Upper lobe of left lung (tissue), 6 donors: ENCODE measurements at places on chromosomes 4 and X. TPM values are rescaled to one million over a fixed set of nuclear protein-coding genes. Genes with fewer than 3 reads are reported as not detected.

DNA sequence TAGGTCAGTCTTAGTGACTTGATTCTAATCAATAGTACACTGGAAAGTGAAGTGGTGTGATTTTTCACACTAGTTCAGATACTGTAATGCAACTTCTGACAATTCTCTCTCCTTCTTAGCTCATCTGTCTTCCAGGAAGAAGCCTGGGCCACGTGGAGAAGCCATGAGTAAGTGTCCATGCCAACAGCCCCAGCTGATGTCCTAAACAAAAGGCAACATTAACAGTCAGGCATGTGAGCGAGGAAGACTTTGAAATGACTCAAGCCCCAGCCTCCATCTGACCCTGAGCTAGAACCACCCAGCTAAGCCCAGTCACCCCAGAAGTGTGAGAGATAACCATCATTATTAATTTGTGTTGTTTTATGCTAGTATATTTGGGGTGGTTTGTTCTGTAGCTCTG, 115.7 kb upstream of the MAGEB16 start:
- H3K27me3 ChIP-seq: no peaks in the 10 kb centered on the region
- H3K36me3 ChIP-seq: no peaks in the 10 kb centered on the region
- no peak overlapping the region for H3K27ac ChIP-seq
- no peaks in the 10 kb centered on the region for H3K4me1 ChIP-seq
- no peak for DNase-seq

DNA sequence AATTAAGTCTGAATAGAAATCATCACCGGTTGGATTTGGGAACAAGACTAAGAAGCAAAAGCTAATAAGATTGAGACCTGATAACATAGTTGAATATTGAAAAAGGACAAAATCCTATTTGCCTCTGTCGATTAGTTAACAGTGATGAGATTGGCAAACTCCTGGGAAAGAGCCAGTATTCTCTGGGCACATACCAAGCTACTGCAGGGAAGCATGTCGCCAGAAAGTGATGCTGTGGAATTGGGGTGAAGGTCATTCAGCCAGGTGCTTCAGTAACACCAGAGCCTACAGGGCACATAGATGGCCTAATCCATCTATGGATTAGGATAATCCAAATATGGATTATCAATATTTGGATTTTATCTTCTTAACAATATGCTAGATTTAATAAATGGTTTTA, 44.0 kb downstream of the OSTC start:
- H3K36me3 ChIP-seq: no peaks in the 10 kb centered on the region
- no peaks in the 10 kb centered on the region for H3K27me3 ChIP-seq
- H3K4me1 ChIP-seq: no peaks in the 10 kb centered on the region
- H3K27ac ChIP-seq: no peak overlapping the region

DNA sequence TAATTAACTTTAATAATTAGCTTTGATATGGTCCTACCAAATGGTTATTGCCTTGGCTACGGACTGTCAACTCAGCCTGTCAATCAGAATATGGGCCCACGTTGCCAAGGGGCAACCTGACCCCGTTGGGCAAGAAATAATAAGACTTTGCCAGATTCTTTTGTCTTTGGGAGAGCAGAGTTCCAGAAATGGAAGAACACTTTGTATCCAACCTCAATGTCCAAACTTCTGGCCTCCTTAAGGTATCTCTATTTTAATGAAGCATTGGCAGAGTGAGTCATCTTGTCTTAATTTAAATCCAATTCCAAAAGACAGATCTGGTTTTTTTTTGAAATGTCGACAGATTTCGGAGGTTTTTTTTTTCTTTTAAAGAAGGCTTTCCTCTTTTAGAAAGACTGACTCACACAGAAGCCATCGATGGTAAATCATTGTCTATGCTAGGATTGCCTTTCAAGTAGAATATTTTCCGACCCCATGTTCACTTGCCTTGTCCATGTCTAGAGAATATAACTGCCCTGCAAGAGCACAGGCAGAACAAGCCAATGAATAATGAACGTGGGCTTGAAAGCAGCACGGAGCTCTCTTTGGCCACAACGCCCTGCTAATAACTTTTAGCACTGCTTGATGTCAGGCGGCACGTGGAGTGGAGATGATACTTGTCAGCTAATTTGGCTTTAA, 190.3 kb upstream of the GATB start:
- H3K4me3 ChIP-seq: no peak overlapping the region
- DNase-seq: no peak
- H3K4me1 ChIP-seq: no peaks in the 10 kb centered on the region
- no peaks in the 10 kb centered on the region for H3K36me3 ChIP-seq

GRCh38 chr4:22502895-22503814, 12.7 kb downstream of the ADGRA3 start:
- H3K27ac ChIP-seq: no peak overlapping the region
- no peaks in the 10 kb centered on the region for H3K27me3 ChIP-seq
- DNase-seq: no peak
- no peak overlapping the region for H3K4me3 ChIP-seq

DNA sequence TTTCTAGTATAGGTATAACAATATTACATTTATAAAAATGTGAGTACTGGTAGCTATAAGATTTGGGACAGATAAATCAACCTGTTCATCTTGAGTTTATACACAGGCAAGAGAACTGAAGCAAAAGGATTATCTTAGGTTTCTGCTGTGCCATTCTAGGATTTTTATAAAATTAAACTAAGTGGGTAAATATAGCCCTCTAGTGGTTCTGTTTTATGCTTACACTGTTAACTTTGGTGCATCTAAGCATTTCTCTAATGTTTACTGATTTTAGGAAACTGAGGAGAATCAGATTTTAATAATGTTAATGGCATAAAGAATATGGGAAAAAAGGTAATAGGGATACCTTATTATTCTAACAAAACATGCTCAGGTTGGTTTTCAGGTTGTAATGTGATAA, 1.1 kb upstream of the RRH start:
- H3K4me3 ChIP-seq: no peak overlapping the region
- H3K27me3 ChIP-seq: no peaks in the 10 kb centered on the region
- H3K27ac ChIP-seq: no peak overlapping the region
- peaks cover 7% of the 10 kb centered on the region for H3K36me3 ChIP-seq

DNA sequence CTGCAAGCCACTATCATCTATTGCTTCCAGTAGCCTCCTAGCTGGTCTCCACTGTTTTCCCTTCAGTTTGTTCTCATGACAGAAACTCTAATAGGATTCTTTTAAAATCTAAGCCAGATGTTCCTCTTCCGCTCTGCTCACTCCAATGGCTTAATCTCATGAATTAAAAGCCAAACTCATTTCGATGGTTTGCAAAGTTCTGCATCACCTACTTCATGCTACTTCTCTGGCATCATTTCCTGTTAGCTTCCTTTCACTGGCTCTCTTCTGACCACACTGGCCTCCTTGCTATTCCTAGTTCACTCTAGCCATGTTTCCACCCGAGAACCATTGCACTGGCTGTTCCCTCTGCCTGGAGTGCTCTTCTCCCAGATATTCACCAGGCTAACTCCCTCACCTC, 102.0 kb upstream of the LSM6 start:
- no peak overlapping the region for H3K27ac ChIP-seq
- H3K27me3 ChIP-seq: no peaks in the 10 kb centered on the region

GRCh38 chr4:16672421-16672820, 226.0 kb downstream of the LDB2 start:
- no peak overlapping the region for H3K27ac ChIP-seq
- no peak for DNase-seq
- H3K4me3 ChIP-seq: no peak overlapping the region
- H3K4me1 ChIP-seq: peaks cover 22% of the 10 kb centered on the region
- H3K27me3 ChIP-seq: no peaks in the 10 kb centered on the region

DNA sequence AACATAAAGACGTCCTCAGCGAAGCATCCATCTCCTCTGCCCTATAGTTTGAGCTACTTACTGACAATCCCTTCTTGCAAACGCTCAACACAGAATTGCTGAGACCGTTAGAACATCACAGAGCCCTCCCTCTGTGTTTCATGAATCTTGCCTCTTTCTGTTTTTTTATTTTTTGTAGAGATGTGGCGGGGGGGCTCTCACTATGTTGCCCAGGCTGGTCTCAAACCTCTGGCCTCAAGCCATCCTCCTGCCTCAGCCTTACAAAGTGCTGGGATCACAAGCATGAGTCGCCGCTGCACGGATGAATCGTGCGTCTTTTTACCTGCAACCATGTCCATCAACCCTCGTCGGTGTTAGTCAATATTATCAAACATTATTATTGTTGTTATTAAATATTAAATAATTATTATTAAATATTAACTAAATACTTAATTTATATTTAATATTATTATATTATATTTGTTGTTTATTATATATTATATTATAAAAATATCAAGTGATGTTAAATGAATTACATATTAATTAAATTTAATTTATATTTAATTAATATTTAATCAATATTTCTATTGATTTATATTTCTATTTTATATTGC, 200.7 kb downstream of the CRLF2 start:
- H3K27ac ChIP-seq: no peak overlapping the region
- H3K36me3 ChIP-seq: no peaks in the 10 kb centered on the region
- H3K4me3 ChIP-seq: no peak overlapping the region
- no peak for DNase-seq

GRCh38 chrX:53324803-53325202, 43.4 kb upstream of the IQSEC2 start:
- no peak overlapping the region for H3K27ac ChIP-seq
- no peaks in the 10 kb centered on the region for H3K27me3 ChIP-seq
- peaks cover 3% of the 10 kb centered on the region for H3K4me1 ChIP-seq
- H3K4me3 ChIP-seq: no peak overlapping the region
- no peaks in the 10 kb centered on the region for H3K36me3 ChIP-seq
- DNase-seq: no peak

DNA sequence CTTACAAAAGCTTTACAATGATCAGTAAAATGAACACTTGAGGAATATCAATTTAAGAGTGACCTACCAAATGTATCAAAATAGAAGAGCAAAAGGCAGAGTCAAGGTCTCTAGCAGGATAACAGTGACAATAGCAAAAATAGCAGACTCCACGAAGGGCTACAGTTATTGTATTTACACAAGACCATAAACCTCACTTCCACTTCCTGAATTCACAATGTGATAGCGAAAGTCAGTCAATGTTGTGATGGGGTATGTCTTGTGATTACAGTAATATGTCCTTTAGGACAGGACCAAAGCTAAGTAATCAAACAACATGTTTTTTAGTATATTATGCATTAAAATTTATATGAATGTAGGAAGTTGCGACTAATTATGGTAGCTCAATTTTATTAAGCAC, 139.6 kb downstream of the IQCM start:
- H3K27me3 ChIP-seq: no peaks in the 10 kb centered on the region
- no peaks in the 10 kb centered on the region for H3K4me1 ChIP-seq
- no peak overlapping the region for H3K27ac ChIP-seq

DNA sequence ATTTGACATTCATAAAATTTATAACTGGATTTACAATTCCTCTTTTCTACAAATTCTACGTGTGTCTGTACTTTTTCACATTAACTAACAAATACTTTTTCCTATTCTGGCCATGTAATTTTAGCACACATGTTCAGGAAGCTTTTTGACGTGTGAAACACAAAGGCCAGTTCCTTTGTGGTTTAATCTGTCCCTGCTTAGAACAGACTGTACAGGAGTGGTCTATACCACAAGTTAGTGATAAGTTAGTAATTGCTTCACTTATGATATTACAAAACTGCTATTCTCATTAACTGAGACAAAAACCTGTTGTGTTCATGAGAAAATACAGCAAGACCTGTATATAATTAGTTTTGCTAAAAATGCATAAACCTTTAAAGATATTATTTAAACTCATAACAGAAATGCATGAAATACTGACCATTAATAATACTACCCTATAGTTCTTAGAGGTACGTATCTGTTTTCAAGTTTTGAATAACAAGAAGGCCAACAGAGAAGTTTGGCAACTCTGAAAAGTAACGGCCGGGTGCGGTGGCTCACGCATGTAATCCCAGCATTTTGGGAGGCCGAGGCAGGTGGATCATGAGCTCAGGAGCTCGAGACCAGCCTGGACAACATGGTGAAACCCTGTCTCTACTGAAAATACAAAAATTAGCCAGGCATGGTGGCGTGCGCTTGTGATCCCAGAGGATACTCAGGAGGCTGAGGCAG, 13.7 kb upstream of the AREG start:
- no peaks in the 10 kb centered on the region for H3K36me3 ChIP-seq
- no peak overlapping the region for H3K4me3 ChIP-seq
- H3K27ac ChIP-seq: no peak overlapping the region
- DNase-seq: no peak

DNA sequence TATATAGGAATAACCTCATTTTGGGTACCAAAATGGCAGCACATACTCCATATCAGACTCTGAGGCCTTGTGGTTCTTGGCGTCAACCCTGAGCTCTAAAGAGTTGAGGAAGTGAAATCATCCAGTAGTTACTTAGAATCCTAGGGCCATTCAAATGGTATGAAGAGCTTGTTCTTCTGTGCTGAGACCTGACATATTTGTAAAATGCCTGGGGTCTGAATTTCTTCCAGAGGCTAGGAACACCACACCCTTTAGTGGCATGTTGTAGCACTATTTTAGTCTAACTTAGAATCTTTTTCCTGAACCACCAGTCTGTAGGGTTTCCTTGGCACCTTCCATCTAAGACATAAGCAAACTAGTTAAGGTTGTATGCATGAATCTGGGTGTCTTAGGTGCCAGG, 18.1 kb upstream of the GDPD2 start:
- H3K27ac ChIP-seq: no peak overlapping the region
- no peak for DNase-seq
- H3K4me3 ChIP-seq: no peak overlapping the region
- no peaks in the 10 kb centered on the region for H3K36me3 ChIP-seq
- no peaks in the 10 kb centered on the region for H3K27me3 ChIP-seq

DNA sequence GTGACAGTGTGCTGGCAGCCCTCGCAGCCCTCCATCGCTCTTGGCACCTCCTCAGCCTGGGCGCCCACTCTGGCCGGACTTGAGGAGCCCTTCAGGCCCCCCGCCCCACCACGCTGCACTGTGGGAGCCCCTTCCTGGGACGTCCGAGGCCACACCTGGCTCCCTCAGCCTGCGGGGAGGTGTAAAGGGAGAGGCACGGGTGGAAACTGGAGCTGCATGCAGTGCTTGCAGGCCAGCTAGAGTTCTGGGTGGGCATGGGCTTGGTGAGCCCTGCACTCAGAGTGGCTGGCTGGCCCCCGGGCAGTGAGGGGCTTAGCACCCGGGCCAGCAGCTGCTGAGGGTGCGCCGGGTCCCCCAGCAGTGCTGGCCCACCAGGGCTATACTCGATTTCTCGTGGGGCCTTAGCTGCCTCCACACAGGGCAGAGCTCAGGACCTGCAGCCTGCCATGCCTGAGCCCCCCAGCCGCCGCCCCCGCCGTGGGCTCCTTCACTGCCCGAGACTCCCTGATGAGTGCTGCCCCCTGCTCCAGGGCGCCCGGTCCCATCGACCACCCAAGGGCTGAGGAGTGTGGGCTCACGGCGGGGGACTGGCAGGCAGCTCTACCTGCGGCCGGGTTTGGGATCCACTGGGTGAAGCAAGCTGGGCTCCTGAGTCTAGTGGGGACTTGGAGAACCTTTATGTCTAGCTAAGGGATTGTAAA, 1672.7 kb upstream of the PCDH7 start:
- no peaks in the 10 kb centered on the region for H3K4me1 ChIP-seq
- no peak for DNase-seq

- H3K36me3 ChIP-seq: peaks cover 13% of the 10 kb centered on the region
- peak overlapping the region; percentile 45 for H3K27ac ChIP-seq
- DNase-seq: no peak
- H3K4me1 ChIP-seq: peaks cover 56% of the 10 kb centered on the region
- no peak overlapping the region for H3K4me3 ChIP-seq
Measured at GRCh38 chr4:2243681-2244380, 1.9 kb upstream of the HAUS3 start.

The IL2RG gene
- 24.1 TPM for total RNA-seq

The DMP1 gene
- total RNA-seq: not detected

The CLDN34 gene
- not detected for total RNA-seq

The BTK gene
- 16.2 TPM for total RNA-seq

The SLC25A53 gene
- total RNA-seq: 6.8 TPM

The IL2 gene
- 1.8 TPM for total RNA-seq
